ENCODE measurements at places on chromosomes 2 and 18.

DNA sequence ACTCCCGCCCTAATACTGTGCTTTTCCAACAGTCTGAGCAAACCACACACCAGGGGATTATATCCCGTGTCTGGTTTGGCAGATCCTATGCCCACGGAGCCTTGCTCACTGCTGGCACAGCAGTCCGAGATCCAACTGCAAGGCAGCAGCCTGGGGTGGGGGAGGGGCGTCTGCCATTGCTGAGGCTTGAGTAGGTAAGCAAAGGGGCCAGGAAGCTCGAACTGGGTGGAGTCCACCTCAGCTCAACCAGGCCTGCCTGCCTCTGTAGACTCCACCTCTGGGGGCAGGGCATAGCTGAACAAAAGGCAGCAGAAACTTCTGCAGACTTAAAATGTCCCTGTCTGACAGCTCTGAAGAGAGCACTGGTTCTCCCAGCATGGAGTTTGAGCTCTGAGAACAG, 44.2 kb downstream of the LNPK start:
- DNase-seq = no peak

DNA sequence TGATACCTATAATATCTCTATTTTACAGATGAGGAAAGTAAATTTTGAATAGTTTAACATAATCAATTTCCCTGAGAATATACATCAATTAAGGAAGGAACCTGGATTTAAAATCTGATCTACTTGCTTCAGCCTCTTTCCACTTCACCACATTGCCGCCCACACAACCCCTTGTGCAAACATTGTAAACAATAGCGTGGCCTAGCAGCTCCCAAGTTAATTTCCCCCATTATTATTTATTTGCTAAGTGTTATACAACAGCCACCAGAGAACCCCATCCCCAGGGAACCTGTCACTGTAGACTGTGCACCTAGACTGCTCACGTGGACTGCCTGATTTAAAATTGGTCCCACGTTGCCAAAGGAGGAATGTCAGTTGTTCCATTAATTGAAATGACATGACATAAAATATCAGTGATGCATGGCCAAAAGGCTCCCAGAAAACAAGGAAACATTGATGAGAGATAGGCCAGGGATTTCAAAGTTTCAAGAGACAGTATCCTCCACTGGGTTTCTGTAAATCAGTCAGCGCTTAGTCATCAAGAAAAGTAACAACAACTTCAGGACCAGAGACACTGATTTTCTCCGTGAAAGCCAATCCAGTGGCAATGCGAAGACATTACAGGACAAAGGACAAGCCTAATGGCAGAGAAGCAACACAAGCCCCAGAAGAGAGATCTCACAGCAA, 41.3 kb downstream of the SCG2 start:
- peak; percentile 56 for DNase-seq

- no peak for DNase-seq
These were observed 19.3 kb downstream of the TMEM247 start for GRCh38 chr2:46498681-46499080.

DNA sequence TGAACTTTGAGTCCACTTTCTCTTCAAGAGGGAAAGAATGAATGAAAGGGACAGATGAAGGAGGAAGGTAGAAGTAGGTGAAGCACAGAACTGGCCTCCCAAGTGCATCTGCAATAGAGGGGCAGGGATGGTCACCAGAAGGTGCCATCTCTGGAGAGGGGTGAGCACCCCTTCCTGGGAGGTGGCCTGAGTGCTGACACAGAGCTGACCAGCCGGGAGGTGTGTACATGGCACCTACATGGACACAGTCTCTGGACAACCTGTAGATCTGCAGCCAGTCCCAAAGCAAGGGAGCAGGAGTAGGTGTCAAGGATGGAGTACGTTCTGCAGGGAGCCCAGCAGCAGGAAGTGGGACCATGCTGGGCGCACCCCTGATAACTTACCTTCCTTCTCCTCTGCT, 83.2 kb downstream of the TFCP2L1 start:
- DNase-seq = no peak

DNA sequence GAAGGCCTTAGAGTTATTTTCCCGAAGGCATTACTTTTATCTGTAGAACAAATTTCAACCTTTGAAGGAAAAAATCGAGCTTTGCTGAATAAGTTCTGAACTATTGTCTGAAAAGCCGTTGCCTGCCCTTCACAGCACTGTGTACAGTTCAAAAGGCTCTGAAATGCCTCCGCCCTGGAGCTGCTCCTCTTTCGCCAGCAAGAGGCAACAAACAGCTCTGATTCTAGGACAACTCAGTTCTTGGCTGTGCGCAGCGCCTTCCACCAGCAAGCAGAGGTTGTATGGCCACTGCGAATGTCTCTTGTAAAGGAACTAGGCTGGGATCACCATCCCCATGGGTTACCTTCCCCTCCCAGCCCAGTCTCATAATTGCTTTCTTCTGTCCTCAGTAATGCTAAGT, 308.5 kb downstream of the GBX2 start:
- no peak for DNase-seq
